Substantia nigra (tissue), 51 donors: ENCODE measurements at places on chromosomes 11 and 22.

DNA sequence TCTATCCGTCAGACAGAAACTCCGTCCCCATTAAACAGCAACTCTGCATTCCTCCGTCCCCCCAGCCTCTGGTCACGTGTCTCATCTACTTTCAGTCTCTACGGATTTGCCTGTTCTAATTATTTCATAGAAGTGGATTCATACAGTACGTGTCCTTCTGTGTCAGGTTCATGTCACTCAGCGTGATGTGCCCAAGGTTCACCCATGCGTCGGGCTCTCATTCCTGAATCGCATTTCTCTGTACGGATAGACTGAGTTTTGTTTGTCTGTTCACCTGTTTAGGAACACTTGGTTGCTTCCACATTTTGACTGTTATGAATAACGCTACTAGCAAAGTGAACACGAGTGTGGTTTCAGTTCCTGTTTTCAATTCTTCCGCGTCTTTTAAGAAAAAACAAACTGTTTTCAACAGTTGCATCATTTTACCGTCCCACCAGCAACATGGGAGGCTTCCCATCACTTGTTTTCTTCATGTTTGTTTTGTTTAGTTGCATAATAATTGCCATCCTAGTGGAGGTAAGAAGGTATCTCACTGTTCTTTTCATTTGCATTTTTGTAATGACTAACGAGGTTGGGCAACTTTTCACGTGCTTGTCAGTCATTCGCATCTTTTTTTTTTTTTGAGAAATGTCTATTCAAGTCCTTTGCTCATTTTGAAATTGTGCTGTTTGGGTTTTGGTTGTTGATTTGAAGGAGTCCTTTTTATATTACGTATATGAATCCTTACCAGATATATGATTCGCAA, 8.9 kb upstream of the NLRP6 start:
- no peak for DNase-seq

DNA sequence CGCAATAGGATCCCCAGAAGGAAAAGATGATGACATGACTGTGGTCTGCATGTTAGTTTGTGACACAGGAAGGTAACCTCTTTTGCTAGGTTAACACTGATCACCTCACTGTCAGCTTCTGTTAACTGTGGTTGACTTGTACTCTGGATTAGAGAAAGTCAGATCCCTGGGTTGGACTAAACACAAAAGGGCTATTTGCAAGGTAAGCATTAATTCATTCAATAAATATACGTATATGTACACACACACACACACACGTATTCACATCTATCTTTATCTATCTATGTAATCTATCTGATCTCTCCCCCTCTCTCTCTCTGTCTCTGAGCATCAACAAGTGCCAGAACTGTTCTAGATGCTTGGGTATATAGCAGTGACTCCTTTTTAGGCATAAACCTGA, 136.1 kb upstream of the SNX19 start:
- no peak for DNase-seq

DNA sequence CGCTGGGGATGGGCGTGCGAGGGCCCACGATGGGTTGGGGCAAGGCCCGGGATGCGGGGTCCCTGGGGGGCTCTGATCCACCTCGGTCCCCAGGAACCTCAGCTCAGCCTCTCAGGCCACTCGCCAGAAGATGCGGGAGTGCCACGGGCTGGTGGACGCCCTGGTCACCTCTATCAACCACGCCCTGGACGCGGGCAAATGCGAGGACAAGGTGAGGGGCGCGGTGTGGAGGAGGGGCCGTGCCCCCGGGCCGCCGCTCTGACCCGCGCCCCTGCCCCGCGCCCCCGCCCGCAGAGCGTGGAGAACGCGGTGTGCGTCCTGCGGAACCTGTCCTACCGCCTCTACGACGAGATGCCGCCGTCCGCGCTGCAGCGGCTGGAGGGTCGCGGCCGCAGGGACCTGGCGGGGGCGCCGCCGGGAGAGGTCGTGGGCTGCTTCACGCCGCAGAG, 6.3 kb downstream of the PKP3 start:
- DNase-seq: no peak

DNA sequence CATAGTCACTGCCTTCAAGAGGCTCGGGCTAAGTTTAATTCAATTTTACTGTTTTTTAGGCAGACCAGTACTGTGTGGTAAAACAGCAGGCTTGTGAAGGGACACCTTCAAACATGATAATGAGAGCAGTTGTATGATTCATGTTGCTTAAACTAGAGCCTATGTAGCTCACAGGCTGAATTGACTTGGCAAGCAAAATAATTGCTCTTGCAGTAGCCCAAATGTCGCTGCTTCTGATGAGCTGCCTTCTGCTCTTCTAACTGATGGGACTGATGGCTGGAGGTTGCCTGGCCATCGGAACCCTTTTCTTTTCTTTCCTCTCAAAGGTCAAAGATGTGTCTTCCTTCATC, 137.6 kb downstream of the MAML2 start:
- DNase-seq: no peak

DNA sequence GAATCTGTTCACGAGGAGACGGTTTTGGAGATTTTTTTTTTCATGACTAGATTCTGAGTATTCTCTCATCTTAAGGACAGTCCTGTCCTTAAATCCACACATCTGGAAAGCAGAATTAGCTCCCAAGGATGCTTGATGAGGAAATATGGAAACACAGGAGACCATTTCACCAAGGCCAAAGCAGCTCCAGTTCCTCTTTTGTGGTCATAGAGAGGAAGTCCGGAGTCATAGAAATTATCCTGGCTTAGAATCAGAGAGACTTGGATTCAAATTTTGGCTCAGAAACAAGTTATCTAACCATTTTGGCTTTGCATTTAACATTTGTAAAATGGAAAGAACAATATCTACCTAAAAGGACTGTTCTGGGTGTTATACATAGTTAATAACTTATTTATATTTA, 7.3 kb upstream of the TEAD1 start:
- DNase-seq: no peak

GRCh38 chr11:72634016-72634415, 40.2 kb downstream of the PDE2A start:
- DNase-seq: no peak

DNA sequence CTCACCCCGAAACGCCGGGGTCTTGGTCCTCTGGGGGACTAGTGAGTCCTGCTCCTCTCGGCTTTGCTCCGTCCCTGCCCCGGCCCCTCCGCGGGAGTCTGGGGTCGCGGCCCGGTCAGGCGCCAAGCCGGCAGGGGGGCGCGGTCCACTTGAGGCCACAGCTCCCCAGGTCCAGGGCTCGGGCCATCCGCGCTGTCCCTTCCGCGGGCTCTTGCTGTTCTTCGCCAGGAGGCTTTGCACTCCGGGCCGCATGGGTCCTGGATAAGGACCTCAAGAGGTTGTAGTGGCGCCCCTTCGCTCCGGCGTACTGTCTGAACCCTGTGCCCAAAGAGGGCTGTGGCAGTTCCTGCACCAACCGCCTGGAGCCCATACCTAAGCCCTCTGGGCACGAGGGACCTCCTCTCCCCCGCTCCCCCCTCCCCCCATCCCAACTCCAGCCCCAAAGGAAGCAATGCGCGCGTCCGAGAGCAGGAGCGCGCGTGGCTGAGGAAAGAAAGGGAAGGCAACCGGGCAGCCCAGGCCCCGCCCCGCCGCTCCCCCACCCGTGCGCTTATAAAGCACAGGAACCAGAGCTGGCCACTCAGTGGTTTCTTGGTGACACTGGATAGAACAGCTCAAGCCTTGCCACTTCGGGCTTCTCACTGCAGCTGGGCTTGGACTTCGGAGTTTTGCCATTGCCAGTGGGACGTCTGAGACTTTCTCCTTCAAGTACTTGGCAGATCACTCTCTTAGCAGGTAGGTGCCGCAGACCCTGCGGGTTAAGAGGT, at the start of gene ADM:
TSS of gene ADM (plus strand) at position 579 of the 767 bp plus-strand sequence. CDS start 628 bp downstream, outside the sequence.
- DNase-seq: peak; percentile 53

- no peak for DNase-seq
Observed at GRCh38 chr11:60345489-60345888, 18.4 kb downstream of the MS4A6E start.

- no peak for DNase-seq
Observed at GRCh38 chr11:88179141-88179540, 3.9 kb upstream of the RAB38 start.

GRCh38 chr11:108237058-108237481, 14.2 kb downstream of the ATM start:
- no peak for DNase-seq

GRCh38 chr11:299081-299891, at the start of gene IFITM5:
IFITM5 (minus strand) TSS chr11:299526; CDS start chr11:299490, 36 bp downstream.
- DNase-seq: no peak

DNA sequence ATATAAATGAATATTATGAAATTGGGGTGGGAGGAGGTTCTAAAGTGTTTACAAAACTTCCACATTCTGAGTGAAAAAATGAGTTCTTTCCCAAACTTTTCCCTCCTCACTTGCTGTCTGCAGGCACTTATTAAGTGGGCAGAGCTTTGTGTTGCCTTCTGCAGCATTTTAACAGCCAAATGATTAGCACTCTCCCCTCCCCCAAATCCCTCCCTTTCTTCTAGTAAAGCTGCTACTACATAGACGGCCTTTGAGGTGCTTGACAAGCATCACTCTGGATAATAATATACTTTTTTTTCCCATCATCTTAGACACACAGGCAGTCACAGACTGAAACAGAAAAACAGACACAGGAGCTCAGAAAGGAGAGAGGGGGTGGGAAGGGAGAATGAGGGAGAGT, 493.5 kb downstream of the DLG2 start:
- no peak for DNase-seq

DNA sequence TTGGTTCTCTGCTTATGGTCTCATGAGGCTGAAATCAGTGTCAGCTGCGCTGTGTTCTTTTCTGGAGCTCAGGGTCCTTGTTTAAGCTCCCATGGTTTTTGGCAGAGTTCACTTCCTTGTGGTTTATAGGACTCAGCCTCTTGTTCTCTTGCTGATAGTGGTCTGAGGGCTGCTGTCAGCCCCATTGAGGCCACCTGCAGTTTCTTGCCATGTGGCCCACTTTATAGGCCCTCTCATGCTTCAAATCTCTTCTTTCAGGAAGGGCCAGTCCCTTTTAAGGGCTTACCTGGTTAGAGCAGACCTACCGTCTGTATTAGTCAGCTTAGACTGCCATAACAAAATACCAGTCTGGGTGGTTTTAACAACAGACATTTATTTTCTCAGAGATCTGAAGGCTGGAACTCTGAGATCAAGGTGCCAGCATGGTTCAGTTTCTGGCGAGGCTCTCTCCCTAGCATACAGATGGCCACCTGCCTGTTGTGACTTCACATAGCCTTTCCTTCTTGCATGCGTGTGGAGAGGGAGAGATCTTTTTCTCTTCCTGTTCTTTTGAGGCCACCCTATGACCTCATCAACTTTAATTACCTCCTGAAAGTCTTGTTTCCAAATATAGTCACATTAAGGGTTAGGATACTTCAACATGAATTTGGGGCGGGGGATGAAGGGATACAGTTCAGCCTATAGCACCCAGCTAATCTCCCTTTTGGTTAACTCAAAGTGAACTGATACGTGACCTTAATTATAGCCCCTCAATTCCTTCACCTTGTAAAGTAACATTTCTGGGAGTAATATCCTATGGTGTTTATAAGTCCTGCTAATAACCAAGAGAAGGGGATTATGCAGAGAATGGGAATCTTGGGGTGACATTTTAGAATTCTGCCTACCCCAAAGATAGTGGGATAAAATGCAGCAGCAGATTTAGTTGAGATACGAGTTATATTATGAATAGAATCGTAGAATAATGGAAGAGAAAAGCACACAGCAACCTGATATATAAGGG, 131.8 kb downstream of the UVRAG start:
- DNase-seq: no peak

DNA sequence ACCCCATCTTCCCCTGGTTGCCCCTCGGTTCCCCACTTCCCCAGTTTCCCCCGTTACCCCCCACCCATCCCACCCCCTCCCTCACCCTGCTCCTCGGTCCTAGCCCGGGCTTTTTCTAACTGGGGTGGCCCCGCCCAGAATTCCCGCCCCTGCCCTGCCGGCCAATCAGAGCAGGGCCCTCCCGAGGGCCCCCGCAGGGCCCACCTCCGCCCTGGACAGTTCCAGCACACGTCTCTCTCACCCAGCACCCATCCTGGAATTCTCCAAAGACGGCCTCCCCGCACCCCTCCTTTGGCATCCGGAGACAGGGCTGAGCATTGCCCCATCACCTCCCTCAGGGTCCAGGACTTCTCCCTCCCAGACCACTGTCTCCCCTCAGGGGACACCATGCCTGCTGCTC, at the start of gene H19:
TSS of gene H19 (minus strand) at position 88 of the 400 bp plus-strand sequence.
- no peak for DNase-seq
